ENCODE measurements at places on chromosomes 4 and X.

- peak; percentile 35 for DNase-seq
Observed at GRCh38 chrX:11423362-11423818, 130.2 kb downstream of the AMELX start.

GRCh38 chr4:164977243-164978164 is at the start of gene TRIM61:
Gene TRIM61 (minus strand): TSS chr4:164977657. CDS start chr4:164970002, 7,655 bp downstream.
- DNase-seq, result peak; percentile 47

DNA sequence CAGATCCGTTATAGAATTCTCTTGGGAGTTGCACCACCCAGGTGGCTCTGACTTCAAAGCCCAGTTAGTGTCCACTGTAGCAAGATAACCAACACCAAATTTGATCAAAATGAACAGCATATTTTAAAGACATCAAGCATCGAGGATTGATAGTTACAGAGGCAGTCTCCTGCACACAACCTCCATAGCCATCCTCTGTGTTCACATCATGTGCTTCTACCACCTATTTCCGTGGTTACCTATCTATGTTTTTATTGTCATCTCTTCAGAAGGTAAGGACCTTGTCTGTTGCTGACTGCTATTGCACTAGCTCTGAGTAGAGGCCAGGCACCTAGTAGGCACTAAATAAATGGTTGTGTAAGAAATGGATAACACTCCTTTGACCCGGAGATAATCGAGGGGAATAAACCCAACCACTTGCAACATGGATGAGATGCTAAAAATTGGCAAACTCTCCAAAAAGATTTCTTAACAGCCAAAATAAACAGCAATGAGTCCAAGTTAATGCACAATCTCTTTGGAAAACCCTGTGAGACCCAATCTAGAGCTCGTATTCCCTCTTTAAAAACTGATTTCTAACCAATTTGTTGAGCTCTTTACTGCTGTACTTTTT is 14.7 kb upstream of the C1QTNF7 start:
- no peak for DNase-seq

DNA sequence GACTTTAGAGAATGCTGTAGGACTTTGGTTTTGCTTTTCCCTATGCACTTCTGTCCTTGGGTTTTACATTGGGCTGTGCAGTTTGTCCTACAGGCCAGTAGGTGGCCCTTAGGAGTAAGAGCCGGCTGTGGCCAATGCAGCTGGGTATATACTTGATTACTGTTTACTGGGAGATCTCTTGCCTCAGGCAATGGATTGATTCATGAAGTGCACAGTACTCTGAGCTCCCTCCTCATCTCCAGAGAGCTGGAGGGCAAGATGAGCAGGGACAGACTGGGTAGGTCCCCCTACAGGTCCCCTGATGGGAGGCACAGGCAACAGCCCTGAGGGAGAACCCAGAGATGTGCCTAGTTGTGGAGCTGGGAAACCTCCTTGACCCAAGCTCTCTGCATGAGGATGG is 103.8 kb upstream of the QRFPR start:
- peak; percentile 9 for DNase-seq

DNA sequence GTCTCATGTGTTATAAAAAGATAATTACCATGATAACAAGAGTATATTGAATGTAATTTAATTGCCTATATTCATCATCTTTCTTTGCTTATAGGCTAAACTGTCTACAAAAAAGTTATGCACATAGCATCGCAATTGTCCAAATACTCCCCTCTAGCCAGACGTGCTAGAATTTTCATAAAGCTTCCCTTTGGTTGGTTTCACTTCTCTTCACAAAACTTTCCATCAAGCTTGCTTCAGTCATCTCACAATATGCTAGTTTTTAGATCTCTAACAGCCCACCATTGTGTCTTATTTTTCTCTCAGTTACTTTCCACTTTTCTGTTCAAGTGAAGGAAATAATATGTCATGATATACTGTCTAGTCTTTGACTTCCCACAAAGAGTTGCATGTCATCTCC is 448.3 kb upstream of the SPANXN1 start:
- no peak for DNase-seq

DNA sequence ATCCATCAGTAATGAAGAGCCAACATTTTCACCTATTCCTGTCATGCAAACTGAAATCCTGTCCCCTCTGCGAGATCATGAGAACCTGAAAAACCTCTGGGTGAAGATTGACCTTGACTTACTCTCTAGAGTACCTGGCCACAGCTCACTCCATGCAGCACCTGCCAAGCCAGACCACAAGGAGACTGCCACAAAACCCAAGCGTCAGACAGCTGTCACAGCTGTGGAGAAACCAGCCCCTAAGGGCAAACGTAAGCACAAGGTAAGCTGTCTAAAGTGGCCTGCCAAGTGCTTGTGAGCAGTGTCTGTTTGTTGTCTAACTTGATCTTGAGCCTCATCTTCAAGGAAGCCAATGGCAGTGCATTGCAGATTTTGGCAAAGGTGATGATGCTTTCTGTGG is 455.9 kb downstream of the AFF2 start:
- DNase-seq, result no peak

DNA sequence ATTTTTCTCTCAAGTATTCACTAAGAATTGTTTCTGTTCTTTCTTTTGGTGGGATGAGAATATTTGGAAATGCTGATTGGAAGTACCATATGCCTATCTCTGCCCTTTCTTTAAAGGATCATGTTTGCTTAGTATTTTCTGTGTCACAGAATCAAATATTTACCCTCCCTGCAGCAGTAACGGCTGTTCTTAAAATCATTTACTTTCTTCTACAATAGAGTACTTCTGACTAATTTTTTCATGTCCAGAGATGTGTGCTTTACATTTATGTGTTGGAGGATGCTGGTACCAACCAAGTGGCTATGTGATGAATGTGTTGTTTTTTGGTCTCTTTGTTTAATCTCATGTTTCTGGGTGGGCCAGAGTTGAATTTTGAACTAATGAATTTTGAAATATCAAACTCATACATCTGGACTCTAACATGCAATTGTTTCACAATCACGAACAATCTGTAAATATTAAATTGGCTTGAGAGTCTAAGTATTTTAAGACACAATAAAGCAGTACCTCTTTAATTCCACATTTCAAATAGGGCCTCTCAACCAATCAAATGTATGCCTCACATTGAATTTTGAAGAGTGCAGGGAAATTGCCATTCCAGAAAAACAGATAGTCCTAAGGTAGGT is 59.4 kb upstream of the ARSJ start:
- no peak for DNase-seq

- no peak for DNase-seq
Observed at GRCh38 chr4:184815046-184815877, 10.5 kb downstream of the ACSL1 start.

DNA sequence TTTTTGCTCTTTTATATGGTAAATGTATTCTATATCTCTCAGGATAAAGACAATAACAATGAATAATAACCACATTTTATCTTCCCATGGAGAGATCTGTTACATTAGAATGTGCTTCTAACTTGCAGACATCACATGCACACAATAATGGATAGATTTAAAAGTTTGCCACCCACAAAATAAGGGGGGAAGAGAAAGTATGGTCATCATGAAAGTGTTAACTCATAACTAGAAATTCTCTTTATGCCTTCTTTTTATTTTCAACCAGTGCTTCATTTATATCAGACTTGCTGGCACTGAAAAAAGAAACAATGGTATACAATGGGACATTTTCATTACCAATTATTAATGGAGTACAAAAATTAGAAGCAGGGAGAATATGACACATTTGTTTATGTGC is 470.0 kb downstream of the FAT4 start:
- DNase-seq, result no peak

- no peak for DNase-seq
Observed at GRCh38 chr4:4887426-4887825, 28.0 kb downstream of the MSX1 start.

DNA sequence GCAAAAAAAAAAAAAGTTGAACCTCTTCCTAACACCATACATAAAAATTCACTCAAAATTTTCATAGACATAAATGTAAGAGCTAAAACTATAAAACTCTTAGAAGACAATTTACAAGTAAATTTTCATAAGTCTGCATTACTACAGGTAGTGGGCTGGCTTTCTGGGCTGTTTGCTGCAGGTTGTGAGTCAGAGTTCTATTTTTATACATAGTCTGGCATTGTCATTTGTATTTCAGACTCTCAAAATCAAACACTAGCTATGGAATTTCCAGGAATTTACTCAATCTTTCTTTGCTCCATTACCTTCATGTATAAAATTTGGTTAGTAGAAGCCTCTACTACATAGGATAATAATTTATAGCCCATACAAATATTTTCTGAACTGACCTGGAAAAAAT is 227.2 kb downstream of the COX18 start:
- DNase-seq, result no peak

GRCh38 chr4:52824603-52825459 is 37.3 kb upstream of the RASL11B start:
- DNase-seq, result no peak

DNA sequence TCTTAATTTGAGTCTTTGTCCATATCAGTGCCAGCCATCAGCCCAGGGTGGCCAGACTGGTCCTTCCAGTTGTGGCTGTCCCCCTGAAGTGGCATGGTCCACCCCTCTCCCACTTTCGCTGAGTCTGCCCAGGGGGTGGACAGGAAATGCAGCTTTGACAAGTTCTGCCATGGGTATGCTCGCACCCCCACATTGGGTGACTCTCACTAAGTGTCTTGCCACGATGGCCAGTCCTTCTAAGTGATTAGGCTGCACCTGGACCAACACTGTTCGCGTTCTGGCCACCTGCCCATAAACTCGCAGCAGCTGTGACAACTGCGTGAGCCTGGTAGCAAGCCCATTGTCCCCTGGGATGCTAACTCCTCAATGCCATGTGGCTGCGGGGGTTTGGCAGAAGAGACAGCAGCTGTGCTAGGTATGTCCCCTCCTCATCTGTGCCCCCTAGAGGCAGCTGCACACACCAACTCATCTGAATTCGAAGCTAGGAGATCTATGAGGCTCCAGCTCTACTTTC is 10.0 kb upstream of the LNX1 start:
- no peak for DNase-seq

DNA sequence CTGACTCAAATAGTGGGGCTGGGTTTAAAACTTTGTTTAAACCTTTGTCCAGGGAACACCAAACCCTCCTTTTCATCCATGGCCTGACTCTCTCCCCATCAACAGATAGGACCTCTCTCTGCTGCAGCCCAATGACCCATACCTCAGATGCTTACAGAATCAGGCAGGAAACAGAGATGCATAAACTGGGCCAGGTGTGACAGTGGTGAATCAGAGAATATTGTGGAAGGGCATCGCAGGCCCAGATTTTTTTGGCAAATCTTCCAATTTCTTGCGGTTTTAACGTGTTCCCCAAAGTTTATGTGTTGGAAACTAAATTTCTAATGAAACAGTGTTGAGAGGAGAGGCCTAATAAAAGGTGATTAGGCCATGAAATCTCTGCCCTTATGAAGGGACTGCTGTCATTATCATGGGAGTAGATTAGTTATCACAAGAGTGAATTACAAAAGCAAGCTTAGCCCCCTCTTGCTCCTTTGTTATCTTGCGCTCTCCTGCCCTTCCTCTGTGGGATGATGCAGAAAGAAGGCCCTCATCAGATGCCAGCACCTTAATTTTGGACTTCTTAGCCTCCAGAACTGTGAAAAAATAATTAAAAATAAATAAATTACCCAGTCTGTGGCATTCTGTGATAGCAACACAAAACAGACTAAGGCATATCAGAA is 82.8 kb downstream of the STK32B start:
- no peak for DNase-seq

- DNase-seq, result no peak
Observed at GRCh38 chrX:74272230-74272629, 31.8 kb upstream of the ZCCHC13 start.

DNA sequence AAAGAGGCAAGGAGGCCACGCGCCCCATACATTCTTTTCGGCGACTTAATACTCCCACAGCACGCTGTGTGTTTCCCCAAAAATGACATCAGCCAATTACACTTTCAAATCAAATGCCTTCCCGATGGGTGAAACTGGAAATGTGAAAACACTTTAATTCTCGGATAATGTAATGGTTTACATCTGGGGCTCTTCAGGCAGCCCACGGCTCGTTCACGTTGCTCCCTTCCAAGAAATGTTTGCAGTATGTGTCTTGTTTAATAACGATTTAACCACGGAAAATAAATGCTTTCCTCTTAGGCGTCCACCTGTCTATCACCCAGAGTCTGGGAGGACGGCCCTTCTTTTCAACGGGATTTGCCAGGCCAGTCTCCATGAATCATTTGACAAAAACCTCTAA is 272.5 kb downstream of the SHOX start:
- no peak for DNase-seq

GRCh38 chr4:139666735-139667281 is 1.2 kb downstream of the MGST2 start:
- no peak for DNase-seq

- no peak for DNase-seq
Observed at GRCh38 chr4:165839615-165840333, 33.3 kb upstream of the TLL1 start.

- DNase-seq, result no peak
Observed at GRCh38 chr4:4690854-4691253, 149.0 kb upstream of the STX18 start.

DNA sequence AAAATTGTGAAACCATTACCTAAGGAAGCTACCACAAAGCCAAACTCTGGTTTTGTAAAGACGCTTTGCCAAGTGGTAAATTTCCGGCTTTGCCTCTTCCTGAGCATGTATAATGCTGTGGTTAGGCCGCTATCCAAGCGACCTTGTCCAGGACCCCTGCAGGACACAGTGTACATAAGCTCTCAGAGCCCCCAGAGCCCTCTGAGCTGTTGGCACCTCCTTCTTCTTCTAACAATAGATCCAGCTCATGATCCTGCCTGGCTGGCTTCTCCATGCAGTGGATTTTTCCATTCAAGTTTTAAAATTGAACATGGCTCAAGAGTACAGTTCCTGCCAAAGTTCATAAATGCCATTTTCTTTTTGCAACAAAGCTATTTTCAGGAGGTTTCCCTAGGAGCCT is 326.7 kb downstream of the MAPK10 start:
- no peak for DNase-seq

DNA sequence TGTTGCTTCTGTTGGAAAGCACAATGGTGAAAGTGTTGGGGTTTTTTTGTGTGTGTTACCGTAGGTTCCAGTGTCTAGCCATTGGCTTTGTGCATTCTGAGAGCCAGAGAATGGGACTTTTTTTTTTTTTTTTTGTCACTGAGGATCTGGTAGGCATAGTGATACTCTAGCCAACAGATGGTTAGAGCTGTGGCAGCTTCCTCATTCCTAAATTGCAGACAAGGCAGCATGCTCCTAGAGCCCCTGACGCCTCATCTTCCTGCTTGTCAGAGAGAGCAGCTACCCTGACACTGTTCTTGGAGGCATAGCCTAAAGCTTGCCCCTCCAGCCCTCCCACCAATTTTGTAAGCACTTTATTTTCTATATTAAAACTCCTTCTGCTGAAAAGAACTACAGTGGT is 27.0 kb downstream of the ARHGEF9 start:
- DNase-seq, result no peak

GRCh38 chr4:113561758-113562157 is 199.8 kb downstream of the CAMK2D start:
- DNase-seq, result no peak

DNA sequence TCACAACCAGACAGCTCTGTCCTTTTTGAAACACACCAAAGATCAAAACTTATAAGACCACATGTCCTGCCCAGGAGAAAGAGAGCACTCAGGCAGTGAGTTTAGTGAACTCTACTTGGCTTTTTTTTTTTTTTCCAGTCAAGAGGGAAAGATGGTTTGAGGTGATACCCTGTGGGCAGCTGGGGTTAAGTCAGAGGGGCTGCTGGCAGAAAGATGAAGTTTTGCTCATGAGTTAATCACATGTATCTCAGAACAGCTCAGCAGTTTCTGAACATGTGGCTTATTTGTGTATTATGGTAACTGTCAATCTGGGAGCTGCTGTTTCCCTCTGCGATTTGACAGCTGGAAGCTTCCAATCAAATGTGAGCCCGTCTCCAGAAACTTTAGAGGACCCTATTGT is 56.4 kb upstream of the MAP3K15 start:
- no peak for DNase-seq

- DNase-seq, result no peak
Observed at GRCh38 chr4:183589461-183590099, 69.4 kb downstream of the RWDD4 start.

Measured in CD4-positive, alpha-beta T cell treated with Interleukin-4 for 1 hour (primary cell).